CD4-positive, alpha-beta T cell treated with Interleukin-12 subunit alpha and Interleukin-12 subunit beta, for 1 hour (primary cell): ENCODE measurements at places on chromosomes 2 and 18.
A peak's percentile ranks its signal among the peaks of the same experiment; 100 is the strongest.

DNA sequence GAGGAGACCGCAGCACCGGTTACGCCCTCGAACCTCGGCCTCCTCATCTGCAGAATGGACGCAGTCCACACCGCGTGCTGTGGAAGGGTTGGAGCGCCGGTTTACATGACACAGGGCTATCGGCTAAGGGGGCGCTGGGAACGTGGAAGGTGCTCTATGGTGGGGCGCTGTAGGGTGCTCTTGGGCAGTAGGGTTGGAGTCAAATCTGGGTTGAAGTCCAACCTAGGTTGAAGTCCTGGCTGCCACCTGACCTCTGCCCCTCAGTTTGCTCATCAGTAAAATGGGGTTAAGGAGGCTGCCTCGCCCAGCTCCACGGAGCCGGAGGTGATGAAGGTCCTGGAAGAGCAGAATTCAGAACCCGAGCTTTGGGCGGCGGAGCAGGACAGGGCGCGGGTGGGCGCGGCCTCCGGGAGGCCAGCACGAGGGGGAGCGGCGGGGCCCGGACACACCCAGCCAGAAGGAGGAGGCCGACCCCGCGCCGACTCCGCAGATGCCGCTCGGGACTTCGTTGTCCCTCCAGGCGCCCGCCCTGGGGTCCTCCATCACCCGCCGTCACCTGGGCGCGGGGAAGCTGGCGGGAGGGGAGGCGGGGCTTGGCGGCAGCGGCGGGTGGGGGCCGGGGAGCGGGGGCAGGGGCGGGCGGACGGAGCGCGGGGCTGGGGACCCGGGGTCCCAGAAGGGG, 558 bp upstream of the GAREM2 start:
- no peak for DNase-seq

DNA sequence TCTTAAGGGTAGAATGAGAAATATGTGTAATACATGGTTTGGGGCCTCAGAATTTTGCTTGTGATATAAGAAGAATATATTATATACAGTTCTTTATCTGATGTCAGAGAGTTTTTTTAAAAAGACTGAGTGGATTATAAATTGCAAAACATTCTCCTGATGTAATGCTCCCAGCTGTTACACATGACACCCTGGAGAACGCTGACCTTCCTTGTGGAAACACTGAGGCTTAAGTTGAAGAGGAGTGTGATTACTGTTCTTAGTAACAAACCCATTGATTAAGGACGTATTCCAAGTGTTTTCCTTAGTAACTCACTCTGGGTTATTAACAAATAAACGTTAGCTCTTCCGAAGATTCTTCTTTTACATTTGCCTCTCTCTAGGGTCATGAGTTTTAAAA, 1069.3 kb upstream of the CNTNAP5 start:
- no peak for DNase-seq

DNA sequence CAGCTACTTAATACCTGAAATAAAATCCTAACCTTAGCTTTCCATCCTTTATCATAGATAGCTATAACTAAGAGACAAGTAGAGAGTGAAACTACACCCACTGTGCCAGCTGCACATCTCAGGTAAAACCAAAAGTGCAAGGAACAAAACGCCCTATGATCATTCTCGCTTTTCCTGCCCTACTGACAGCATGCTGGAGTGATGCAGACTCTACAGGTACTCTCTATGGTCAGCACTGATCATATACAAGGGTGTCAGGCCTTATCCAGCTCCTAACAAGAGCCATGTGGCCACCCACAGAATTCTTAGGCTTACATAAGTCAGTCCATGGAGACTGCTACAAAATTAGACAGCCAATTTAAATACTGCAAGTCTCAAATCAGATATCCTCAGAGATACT, 45.6 kb downstream of the REV1 start:
- no peak for DNase-seq

GRCh38 chr2:39865751-39866150, 86.7 kb upstream of the THUMPD2 start:
- DNase-seq = no peak

DNA sequence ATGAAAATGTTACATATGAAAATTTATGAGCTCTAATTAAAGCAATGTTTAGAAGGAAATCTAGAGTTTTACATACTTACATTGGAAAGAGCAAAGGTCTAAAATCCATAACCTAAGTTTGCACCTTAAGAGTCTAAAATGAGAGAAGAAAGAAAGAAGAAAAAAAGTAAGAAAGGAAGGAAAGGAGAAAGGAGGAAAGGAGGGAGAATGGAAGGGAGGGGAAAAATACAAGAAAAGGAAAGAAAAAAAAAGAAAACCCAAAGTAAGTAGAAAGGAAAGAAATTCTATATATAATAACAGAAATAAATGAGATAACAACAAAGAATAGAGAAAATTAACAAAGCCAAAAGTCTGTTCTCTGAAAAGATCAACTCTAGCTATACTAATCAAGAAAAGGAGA, 122.6 kb downstream of the BCL2L11 start:
- no peak for DNase-seq

GRCh38 chr2:117738991-117739839, 75.3 kb upstream of the DDX18 start:
- no peak for DNase-seq

- DNase-seq = no peak
Measured at GRCh38 chr2:219252570-219252899, 508 bp upstream of the TUBA4B start.

GRCh38 chr18:35508746-35509338, 11.1 kb upstream of the INO80C start:
- DNase-seq = no peak

GRCh38 chr18:62018034-62018758, 125.4 kb upstream of the RNF152 start:
- no peak for DNase-seq

- no peak for DNase-seq
Measured at GRCh38 chr2:61557381-61557780, 19.2 kb upstream of the XPO1 start.

GRCh38 chr2:224072541-224073188, 33.6 kb upstream of the SERPINE2 start:
- no peak for DNase-seq

GRCh38 chr2:47008381-47009252, 93.0 kb upstream of the MCFD2 start:
- DNase-seq = no peak

DNA sequence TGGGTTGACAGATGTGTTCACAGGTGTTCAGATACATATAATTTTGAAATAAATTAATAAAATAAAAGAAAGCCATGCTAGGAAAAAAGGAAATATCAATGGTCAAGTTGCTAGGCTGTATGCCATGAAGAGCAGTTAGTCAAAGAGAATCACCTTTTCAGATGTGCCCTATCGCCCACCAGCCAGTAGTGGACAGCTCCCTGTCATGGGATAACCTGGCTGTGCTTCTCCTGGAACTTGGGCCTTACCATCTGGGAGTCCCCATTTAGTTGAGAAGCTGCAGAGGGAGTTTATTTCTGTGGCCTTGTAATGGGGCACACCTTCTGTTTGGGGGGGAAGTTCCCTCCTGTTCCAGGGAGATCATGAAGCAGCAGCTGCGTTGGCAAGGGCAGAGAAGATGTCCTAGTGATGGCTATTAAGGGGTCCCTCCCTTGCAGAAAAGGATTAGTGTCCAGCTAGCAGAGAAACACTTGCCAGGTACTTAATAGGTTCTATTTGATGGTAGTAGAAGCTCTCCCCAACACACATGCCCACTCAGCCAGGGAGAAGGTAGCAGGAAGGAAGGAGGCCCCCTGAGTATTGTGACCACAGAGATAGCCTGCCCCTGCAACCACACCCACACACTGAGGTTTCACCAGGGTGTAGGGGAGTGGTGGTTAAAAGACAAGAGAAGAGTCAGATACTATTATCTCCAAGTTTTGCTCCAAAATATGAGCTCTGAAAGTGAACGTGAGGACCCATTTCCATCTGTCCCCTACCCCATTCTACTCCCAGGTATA, 117.7 kb downstream of the B3GNT2 start:
- DNase-seq = peak; percentile 46

GRCh38 chr2:230434677-230435324, 18.8 kb downstream of the SP100 start:
- no peak for DNase-seq

DNA sequence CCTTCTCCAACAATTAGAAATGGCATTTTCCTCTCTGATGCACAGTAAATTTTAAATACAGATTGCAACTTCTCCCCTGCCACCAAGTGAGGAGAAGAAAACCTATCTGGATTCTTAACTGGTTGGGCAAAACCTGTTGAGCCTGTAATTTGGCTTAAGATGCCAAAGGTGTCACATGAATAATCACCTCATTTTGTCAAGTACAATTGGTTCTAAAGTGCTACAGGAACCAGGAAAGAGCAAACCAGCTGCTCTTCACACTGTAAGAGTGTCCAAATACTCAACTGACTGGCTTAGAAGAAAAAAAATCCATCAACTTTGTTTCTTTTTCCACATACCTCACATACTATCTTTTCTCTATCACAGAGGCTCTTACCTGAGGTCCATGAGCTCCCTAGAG, 35.4 kb downstream of the NPC1 start:
- no peak for DNase-seq

GRCh38 chr2:6754419-6754818, 111.3 kb downstream of the CMPK2 start:
- no peak for DNase-seq

- DNase-seq = no peak
Measured at GRCh38 chr18:43442571-43442970, 165.3 kb upstream of the SYT4 start.

GRCh38 chr18:5238371-5238976, 41.4 kb upstream of the AKAIN1 start:
- DNase-seq = peak; percentile 54

DNA sequence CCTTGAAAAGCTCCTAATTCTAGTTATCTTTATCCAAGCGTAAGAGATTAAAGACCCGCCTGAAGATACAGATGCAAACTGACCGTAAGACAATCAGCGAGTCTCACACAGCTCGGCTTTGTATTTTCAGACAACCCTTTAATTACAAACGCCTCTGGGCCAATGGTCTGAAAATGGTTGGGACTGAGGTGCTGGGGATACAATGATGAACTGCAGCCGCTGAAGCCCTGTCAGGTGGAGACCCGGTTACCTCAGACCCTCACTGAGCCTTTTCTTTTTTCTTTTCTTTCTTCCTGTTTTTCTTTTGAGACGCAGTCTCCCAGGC, 715 bp upstream of the CFAP36 start:
- no peak for DNase-seq

DNA sequence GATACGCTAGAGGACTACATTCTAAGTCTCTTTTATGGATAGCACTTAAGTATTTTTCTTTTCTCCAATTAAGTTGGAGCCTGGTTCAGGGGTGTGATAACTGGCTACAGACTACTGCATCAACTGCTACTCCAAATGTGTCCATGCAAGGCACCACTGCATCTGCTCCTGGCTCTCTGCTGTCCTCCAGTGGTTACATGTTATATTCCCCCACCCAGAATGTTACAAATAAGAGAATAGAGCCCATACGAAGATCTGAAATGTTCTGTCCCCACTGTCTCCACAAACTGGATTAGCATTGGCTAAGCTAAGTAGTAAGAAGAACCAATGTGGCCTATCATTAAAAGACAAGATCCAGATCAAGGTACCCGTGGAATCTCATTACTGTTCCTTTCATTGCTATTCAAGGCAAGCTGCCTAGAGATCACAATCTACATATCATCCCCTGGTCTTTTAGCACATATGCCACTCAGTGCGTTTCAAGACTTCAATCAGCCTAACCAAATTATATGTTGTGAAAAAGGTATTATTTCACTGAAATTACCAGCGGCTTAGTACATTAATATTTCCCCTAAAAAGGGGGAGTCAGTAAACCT, 308.3 kb upstream of the SLC8A1 start:
- no peak for DNase-seq

- no peak for DNase-seq
Measured at GRCh38 chr2:150459281-150459680, 28.2 kb downstream of the RND3 start.

DNA sequence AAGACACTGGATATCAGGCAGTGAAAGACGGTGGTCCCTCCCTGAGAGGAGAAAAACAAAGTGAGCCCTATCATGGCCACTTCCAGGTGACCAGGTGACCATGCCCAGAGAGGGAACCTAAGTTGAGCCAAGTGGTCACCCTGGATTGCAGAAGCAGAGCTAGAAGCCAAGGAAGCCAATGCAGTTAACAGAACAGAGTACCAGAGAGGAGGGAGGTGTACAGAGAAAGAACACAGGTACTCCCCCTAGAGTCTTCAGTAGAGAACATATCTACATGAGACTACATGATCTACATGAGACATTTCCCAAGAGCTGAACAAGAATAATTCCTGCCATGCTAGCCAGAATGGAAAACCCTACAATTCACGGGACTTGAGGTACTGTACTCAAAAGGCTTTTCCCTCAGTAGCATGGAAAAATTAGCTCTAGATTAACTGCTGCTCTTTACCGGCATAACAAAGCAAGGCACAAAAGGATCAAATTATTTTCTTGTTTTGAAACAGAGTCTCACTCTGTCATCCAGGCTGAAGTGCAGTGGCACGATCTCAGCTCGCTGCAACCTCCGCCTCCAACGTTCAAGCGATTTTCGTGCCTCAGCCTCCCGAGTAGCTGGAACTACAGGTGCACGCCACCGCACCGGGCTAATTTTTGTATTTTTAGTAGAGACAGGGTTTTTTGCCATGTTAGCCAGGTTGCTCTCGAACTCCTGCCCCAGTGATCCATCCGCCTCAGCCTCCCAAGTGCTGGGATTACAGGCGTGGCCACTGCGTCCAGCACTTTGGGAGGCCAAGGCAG, 23.5 kb downstream of the ROCK2 start:
- DNase-seq = no peak

GRCh38 chr2:72137498-72138010, 10.1 kb downstream of the CYP26B1 start:
- peak; percentile 33 for DNase-seq

DNA sequence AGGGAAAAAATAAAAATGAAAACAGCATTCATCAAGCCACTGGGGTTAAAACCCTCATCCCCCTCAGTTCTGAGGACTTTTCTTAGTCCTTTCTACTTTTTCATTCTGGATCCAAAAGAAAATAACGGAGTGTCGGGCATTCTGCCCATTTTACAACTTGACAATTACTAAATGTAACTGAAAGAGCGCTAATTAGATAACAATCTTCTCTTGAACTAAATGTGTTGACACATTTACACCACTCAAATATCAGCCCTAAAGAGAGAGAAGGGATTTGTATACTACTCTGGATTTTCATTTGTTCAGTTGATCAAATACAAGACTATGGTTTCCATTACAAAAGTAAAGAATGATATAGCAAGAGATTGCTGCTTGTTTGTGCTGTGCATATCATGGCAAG, 27.5 kb downstream of the ABCA12 start:
- DNase-seq = no peak

DNA sequence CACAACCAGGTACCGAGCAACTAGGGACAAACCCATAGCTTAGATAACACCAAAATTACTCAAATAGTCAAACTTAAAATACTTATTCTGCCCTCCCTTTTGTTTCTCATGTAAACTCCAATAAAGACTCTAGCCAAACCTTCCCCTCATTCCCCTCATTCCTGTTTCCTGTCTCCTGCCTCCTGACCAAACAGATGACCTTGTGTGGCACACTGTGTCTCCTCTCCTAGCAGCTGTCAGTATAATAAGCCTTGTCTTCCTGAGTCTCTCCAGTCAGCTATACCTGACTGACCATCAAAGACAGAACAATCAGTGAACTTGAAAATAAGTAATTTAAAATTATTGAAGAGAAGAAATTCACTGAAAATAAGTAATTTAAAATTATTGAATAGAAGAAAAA, 14.3 kb downstream of the SULT1C4 start:
- DNase-seq = no peak
